Kidney glomerular epithelial cell (primary cell): ENCODE measurements at places on chromosomes 2 and 18.

- no peak for DNase-seq
Measured at GRCh38 chr2:224025874-224026273, 13.2 kb downstream of the SERPINE2 start.

DNA sequence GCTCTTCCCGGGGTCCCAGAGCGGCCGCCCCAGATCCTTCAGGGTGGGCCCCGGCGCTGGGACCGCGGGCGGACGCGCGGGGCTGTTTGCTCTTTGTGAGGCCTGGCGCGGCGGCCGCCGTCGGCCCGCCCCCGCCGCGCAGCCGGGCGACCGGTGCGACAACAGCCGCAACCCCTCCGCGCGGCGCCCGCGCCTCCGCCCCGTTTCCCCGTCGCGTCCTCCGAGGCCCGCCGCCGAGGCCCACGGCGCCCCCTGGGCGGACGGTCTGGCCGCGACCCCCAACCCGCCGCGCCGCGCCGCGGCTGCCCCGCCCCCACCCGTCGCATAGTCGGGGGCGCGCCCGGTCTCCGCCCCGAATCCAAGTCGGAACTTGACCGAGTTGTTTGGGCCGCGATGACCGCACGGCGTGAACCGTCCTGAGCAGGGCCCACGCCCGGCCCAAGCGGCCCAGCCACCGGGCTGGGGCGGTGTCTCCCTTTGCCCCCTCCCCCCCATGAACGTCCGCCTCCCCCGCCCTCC is 448 bp downstream of the YPEL5 start:
- no peak for DNase-seq

DNA sequence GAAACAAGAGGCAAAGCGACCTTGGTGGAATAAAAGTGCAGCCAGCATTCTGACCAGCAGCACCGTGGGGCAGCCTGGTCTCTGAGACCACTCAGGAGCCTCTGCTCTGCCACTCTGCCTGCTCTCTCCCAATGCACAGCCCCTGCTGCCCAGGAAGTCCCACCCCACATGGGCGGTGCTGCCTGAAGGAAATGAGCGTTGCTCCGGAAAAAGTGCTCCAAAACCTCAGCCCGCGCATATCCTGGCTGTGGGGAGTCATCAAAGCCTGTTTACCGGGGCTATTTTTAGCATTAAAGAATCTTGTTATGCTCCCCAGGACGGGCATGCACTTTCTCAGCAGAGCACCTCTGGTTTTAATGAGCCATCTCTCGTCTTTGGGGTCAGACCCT is 54.5 kb downstream of the EPAS1 start:
- DNase-seq: no peak

GRCh38 chr2:161146209-161146775 is 13.9 kb upstream of the TANK start:
- DNase-seq: no peak

GRCh38 chr2:228771315-228771714 is 499.8 kb downstream of the PID1 start:
- DNase-seq: no peak

DNA sequence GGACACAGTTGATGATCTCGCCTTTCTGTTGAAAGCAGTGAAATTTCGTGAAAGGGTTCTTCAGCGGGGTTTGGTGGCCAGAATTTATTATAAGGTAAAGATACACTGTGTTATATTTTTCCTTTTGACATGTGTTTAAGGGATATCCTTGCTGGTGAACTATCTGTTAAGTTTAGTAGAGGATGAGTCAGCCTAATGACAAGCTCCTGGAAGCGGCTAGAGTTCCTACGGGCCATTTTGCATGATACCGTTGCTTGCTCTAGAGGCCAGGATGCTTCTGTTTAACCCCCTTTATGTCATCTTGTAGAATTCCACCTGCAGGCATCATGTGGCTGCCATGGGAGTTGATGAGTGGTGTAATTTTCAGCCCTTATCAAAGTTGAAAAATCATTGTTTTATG is 124.8 kb upstream of the BCL2L11 start:
- DNase-seq: no peak

DNA sequence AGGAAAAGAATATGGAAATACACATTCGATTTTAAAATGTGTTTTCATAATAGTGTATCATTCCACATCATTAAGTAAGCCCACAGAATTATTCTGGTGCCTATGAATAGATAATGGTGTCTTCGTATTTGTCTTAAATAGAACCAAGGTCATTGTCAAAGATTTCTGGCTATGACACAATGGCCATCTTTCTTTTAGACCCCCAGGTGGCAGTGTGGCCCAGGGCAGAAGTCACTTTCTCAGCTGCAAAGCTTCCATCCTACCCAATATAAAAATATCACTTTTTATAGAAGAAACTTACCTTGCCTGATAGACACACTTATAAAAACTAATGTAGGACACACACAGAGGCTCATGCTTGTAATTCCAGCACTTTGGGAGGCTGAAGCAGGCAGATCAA is 57.5 kb downstream of the ZRANB3 start:
- DNase-seq: no peak

- DNase-seq: no peak
Measured at GRCh38 chr2:236045251-236046235, 122.6 kb downstream of the GBX2 start.

GRCh38 chr2:226882606-226883005 is 46.8 kb downstream of the RHBDD1 start:
- no peak for DNase-seq

- DNase-seq: no peak
Measured at GRCh38 chr18:2102022-2102421, 469.3 kb downstream of the METTL4 start.

GRCh38 chr2:190714958-190715357 is 66.1 kb downstream of the NAB1 start:
- peak; percentile 11 for DNase-seq

DNA sequence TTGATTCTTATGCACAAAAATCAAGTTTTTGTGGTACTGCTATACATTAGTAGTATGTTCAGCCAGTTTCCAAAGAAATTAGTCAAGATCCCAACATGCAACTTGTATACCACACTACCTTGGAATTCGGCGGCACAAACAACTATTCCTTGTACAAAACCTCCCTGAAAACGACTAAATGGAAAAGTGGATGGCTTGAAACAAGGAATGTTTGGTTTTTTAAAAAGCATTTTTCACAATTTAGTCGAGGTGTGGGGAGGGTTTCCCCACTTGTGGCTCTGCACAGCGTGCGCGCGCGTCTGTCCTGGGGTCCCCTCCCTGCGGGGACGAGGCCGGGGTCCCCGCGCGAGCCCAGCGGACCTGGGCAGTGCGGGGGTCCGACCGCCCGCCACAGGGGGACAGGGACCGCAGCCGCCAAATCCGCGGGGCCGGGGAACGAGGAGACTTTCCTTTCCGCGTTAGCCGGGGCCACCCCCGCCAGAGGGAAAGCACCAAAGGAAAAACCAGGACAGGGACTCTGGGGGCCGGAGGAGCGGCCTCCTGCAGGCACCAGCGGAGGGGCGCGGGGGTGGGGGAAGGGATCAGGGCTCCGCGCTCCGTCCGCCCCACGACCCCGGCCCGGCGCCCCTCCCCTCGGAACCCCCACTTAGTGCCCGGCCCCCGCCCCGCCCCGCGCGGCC is 534 bp upstream of the SOCS6 start:
- peak; percentile 31 for DNase-seq

GRCh38 chr18:68478246-68478645 is 236.7 kb downstream of the TMX3 start:
- no peak for DNase-seq

- peak; percentile 49 for DNase-seq
Measured at GRCh38 chr2:19540739-19541525, 182.5 kb upstream of the OSR1 start.

- DNase-seq: no peak
Measured at GRCh38 chr18:36075862-36076587, 8.7 kb upstream of the RPRD1A start.

GRCh38 chr18:36349552-36349951 is 52.0 kb downstream of the FHOD3 start:
- DNase-seq: peak; percentile 99

- peak; percentile 79 for DNase-seq
Measured at GRCh38 chr18:21112140-21112473, 494 bp upstream of the ROCK1 start.

- DNase-seq: no peak
Measured at GRCh38 chr2:37323176-37323780, 1.4 kb downstream of the PRKD3 start.

- DNase-seq: peak; percentile 22
Measured at GRCh38 chr2:169928463-169928864, 101.2 kb downstream of the UBR3 start.

- no peak for DNase-seq
Measured at GRCh38 chr2:141003967-141004657, 1126.7 kb downstream of the LRP1B start.

GRCh38 chr2:202030691-202031090 is 3.0 kb upstream of the FZD7 start:
- no peak for DNase-seq

DNA sequence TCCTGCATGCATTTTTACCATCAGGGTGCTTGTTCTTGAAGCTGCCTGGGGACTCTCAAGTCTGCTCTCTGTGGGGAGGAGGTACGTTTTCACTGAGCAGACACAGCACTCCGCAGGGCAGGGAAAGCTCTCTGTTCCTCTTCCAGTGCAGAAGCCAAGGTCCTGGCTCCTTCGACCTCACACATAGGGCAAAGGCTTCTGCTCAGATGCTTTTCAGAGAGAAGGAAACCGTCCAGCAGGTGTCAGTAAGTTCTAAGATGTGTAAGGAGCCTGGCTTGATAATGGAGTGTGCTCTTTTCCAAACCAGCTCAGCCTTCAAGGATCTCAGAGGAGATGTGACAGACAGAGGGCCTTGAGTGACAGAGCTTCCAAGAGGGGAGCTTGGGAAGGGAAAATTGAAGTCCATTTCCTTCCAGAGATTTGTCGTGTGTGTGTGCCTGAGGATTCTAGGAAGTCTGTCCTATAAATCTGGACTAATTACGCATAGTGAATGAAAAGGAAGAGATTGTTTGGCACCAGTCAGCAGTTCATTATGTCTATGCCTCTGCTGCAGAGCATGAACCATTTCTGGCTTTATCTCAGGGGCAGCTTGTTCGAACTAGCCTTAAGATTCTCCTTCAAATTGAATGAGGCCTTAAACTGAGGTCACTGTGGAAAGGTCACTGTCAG is 67.3 kb upstream of the UPP2 start:
- peak; percentile 52 for DNase-seq

GRCh38 chr18:37161491-37161890 is 332.6 kb downstream of the KIAA1328 start:
- no peak for DNase-seq

DNA sequence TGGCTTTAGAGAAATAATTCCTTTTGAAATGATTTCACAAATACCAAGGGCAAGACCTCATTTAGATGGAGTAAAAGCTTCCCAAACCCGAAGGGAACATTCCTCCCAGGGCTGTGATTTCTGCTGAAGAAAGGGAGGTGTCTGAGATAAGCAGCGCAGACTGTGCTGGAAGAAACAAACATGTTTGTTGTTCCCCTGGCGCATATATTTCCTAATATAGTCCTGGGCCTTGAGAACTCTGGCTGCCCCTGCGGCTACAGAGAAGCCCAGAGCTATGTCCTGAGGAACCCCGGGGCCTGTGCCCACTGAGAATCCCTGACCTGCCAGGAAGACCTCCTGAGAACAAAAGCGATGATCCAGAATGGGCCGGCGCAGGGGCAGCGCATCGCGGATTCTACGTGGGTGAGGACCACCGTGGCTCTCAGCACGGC is 372.6 kb upstream of the NT5C1B start:
- DNase-seq: no peak

- DNase-seq: no peak
Measured at GRCh38 chr2:235860871-235861270, 307.3 kb downstream of the GBX2 start.

- DNase-seq: no peak
Measured at GRCh38 chr2:121972203-121972602, 216.8 kb downstream of the TSN start.

DNA sequence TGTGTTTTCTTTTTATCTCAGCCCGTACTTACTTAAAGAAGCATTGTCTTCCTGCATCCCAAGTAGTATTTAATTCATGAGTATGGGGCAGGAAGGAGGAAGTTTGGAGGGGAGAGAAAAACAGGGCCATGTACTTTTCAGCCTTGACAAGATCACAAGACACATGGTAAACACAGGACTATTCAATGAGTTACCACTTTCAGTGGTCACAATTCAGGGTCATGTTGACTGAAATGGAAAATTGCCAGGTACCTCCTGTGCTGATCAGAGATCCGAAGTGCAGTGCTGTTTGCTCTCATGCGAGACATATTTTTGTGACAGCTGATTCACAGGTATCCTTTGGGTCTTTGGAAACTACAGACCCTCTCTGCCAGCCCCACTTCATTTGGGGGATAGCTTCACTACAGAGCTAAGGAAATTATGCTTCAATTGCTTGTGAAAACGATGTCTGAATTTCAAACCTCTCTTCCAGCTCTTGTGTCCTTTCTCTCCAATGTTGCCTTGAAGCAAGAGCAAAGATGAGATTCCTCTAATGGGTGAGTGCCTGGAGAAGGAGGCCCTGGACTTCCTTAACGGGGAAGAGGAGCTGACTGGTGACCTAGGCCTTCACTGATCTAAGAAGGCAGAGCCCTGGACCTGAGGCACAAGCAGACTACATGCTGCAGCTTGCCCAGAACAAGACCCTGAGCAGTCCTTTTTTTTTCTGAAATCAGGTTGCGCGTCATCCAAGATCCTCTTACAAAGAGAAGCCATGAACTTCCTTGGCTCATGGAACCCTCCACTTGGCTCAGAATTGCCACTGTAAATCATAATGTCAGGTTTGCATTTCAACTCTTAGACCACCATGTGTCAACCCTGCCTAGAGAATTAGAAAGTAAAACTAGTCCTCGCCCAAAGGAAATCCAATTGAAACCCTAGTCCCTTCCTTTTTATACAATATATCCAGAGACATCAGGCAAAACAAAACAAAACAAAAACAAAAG is 44.1 kb downstream of the EVA1A start:
- DNase-seq: no peak

GRCh38 chr2:218566296-218566695 is 1.9 kb downstream of the USP37 start:
- DNase-seq: no peak

DNA sequence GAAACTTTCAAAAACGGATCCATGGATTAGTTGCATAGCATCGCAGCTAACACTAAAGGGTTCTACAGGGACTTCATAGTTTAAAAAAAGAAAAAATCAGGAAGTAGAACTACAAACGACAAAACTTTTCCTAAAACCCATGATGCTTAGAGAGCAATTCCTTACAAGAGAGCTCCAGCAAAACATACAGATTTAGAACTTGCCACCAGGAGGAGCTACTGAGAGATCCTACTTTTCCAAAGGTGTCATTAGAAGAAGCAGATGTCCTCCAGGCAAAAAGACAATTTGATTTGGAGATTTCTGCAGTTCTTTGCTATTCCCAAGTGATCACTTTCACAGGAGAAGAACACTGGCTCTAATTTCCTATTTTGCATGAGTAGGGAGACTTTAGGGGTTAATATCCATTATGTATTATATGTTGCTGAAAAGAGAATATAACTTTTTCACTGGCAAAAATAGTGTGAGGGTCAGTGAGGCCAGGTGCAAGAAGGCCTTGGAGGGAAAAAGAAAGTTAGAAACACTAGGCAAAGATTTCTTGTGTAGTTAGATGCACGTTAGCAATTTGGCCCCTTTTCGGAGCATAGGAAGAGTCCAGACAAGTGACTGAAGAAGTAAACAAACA is 436.2 kb downstream of the SUCLG1 start:
- DNase-seq: peak; percentile 42
